ENCODE measurements at places on chromosomes 2 and 18. TPM values are rescaled to one million over a fixed set of nuclear protein-coding genes. Genes with fewer than 3 reads are reported as not detected.

DNA sequence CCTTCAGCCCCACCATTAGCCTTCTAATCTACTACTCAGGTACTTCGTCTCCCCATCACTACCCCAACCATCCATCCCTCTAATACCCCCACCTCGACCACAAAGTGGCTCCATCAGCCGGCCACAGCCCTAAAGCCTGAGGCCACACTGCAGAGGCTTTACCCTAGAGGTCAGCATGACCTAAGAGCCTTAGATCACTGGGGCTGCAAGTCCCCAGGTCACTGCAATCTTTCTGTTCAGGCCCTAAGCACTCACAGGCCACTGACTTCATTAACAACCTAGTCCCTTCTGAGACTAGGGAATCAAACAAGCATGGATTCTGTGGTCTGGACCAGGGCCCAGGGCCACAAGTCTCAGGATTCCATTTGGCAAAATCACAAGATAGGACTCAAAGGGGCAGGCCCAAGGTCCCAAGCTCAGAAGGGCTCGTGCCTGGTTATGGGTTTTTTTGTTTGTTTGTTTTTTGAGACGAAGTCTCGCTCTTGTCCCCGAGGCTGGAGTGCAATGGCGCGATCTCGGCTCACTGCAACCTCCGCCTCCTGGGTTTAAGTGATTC, 37.0 kb upstream of the PKDCC start:
- H3K36me3 ChIP-seq: no peaks in the 10 kb centered on the region
- no peaks in the 10 kb centered on the region for H3K27me3 ChIP-seq
- no peak for DNase-seq
- no peak overlapping the region for H3K27ac ChIP-seq

DNA sequence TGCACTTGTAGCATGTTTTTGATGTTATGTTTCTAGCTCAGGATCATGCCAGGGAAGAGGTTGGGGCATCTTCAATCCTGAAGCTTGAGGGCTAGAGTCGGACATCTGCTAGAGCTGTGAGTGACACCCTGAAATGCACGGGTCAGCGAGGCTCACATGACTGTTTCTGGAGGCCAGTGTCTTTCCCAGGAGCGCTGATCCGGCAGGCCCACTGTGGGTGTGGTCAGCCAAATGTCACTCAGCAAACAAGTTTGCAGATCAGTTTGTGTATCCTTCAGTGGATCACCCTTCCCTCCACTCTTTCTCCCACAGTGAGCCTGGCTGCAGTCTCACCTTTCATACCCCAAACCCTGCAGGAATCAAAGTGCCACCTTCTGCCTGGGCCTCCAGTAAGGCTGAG, 23.0 kb upstream of the ARHGEF4 start:
- no peaks in the 10 kb centered on the region for H3K27me3 ChIP-seq
- H3K4me3 ChIP-seq: no peak overlapping the region
- H3K27ac ChIP-seq: no peak overlapping the region
- H3K36me3 ChIP-seq: no peaks in the 10 kb centered on the region
- DNase-seq: no peak
- no peaks in the 10 kb centered on the region for H3K4me1 ChIP-seq

DNA sequence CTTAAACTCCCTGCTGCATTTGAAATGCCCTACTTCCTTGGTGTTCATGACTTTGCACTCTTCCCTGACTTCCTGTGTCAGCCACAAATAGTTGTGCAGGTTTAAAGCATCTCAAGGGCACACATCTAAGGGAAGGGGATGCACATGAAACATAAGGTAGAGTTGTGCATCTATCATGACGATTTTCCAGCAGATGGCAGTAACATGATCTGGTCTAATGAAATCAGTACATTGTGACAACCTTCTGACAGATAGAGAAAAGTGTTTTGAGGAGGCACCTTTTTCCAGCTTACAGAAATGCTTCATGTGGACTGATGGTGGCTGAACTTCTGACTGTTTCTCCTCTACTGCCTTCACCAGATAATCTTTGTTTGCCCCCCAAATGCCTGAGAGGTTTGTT, 238.9 kb downstream of the XIRP2 start:
- H3K4me3 ChIP-seq: no peak overlapping the region
- no peak overlapping the region for H3K27ac ChIP-seq
- no peaks in the 10 kb centered on the region for H3K36me3 ChIP-seq
- DNase-seq: no peak
- H3K27me3 ChIP-seq: no peaks in the 10 kb centered on the region

- no peaks in the 10 kb centered on the region for H3K36me3 ChIP-seq
- no peak for DNase-seq
- no peak overlapping the region for H3K4me3 ChIP-seq
- no peaks in the 10 kb centered on the region for H3K4me1 ChIP-seq
Measured at GRCh38 chr2:39156107-39156506, 35.3 kb upstream of the SOS1 start.

- H3K27me3 ChIP-seq: no peaks in the 10 kb centered on the region
- no peak overlapping the region for H3K4me3 ChIP-seq
- H3K4me1 ChIP-seq: no peaks in the 10 kb centered on the region
- H3K36me3 ChIP-seq: no peaks in the 10 kb centered on the region
- no peak for DNase-seq
Measured at GRCh38 chr2:2933426-2933825, 444.2 kb downstream of the EIPR1 start.

The PDE1A gene
- total RNA-seq: not detected

The ALPG gene
- not detected for total RNA-seq

The CHRND gene
- not detected for total RNA-seq

- H3K27me3 ChIP-seq: no peaks in the 10 kb centered on the region
- H3K4me3 ChIP-seq: no peak overlapping the region
- H3K4me1 ChIP-seq: no peaks in the 10 kb centered on the region
- DNase-seq: no peak
- H3K36me3 ChIP-seq: no peaks in the 10 kb centered on the region
Measured at GRCh38 chr2:84160453-84160852, 298.6 kb downstream of the SUCLG1 start.

DNA sequence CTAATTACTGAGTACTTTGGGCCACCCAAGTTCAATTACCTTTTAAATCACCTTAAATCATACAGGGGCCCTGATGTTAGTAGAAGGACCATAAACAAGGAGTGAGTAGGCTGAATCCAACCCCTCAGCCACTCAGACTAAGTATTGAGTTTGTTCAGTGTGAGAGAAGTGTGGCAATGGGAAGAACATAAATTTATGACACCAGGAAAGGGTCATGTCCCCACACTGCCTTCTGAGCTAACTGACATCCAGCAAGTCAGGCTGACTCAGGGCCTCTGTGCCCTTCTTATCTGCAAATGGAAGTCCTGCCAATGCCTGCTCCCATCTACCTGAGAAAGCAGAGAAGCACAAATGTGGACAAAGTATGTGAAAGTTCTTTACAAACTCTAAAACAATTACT, 12.9 kb downstream of the PLEKHM3 start:
- H3K4me1 ChIP-seq: no peaks in the 10 kb centered on the region
- H3K27ac ChIP-seq: no peak overlapping the region
- no peak for DNase-seq
- H3K36me3 ChIP-seq: no peaks in the 10 kb centered on the region

The DLGAP1 gene
- total RNA-seq: not detected

The ID2 gene
- 165 TPM for total RNA-seq

DNA sequence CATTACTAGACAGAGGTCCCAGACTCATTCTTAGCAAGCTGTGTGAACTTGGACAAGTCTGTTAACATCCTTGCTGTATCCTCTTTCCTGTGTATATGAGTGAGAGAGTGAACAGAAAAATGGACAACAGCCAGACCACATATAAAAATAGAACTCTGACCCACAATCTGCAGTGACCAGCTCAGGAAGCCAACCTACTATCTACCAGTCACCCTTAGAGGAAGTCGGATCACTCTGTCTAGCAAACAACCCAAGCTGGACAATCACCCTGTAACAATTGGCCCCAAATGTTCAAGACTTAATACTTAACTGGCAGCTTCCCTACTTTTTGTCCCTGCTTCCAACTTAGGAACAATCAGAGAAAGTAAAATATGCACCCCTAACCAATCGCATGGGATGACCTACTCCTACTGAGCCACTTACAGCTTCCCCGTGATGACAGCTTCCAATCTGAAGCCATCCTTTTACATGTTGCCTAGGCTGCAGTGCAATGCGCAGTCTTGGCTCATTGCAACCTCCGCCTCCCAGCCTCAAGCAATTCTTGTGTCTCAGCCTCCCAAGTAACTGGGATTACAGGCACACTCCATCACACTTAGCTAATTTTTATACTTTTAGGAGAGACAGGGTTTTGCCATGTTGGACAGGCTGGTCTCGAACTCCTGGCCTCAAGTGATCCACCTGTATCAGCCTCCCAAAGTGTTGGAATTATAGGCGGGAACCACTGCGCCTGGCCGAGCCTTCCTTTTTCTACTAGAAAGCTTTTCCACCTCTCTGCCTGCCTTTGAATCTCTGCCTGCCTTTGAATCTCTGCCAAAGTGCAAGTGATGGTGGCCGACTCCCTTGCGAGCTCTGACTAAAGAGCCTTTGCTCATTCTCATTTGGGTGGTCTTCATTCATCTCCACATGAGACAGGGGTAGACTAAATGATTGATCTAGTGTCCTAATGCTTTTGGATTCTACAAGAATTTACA, 158.3 kb upstream of the NDUFV2 start:
- no peaks in the 10 kb centered on the region for H3K27me3 ChIP-seq
- no peak for DNase-seq
- H3K4me1 ChIP-seq: no peaks in the 10 kb centered on the region
- H3K36me3 ChIP-seq: no peaks in the 10 kb centered on the region

GRCh38 chr2:173151671-173152401, 76.2 kb downstream of the MAP3K20 start:
- H3K4me1 ChIP-seq: no peaks in the 10 kb centered on the region
- no peak overlapping the region for H3K4me3 ChIP-seq
- no peak overlapping the region for H3K27ac ChIP-seq
- DNase-seq: no peak
- no peaks in the 10 kb centered on the region for H3K36me3 ChIP-seq
- H3K27me3 ChIP-seq: no peaks in the 10 kb centered on the region

GRCh38 chr18:8634508-8634907, 25.3 kb downstream of the RAB12 start:
- no peak overlapping the region for H3K4me3 ChIP-seq
- no peak for DNase-seq
- H3K27ac ChIP-seq: no peak overlapping the region
- peaks cover 21% of the 10 kb centered on the region for H3K36me3 ChIP-seq
- H3K4me1 ChIP-seq: no peaks in the 10 kb centered on the region

The RGPD4 gene
- total RNA-seq: 0.72 TPM

GRCh38 chr2:160221391-160222276, 21.6 kb upstream of the ITGB6 start:
- no peaks in the 10 kb centered on the region for H3K4me1 ChIP-seq
- DNase-seq: no peak
- no peak overlapping the region for H3K4me3 ChIP-seq
- H3K27ac ChIP-seq: no peak overlapping the region
- H3K27me3 ChIP-seq: no peaks in the 10 kb centered on the region
- no peaks in the 10 kb centered on the region for H3K36me3 ChIP-seq

- no peaks in the 10 kb centered on the region for H3K4me1 ChIP-seq
- no peak for DNase-seq
- H3K27ac ChIP-seq: no peak overlapping the region
- H3K4me3 ChIP-seq: no peak overlapping the region
Measured at GRCh38 chr2:14015113-14015630, 617.3 kb upstream of the LRATD1 start.

The CTAGE1 gene
- not detected for total RNA-seq

DNA sequence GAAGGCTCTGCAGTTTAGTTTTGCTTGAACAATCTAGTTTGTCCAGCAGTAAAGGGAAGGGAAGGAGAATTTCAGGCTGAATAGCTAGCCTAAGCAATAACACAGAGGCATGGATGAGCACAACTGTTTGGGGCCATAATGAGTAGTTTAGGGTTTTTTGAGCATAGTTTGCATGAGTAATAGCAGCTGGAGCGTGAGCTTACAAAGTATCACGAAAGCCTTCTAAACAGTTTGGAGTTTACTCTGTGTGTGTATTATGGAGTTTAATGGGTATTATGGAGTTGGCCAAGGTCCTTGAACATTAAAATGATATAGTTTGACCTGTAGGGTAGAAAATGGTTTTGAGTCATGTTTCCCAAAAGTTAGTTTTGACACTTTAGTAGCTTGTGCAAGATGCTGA, 782.3 kb downstream of the ERBB4 start:
- no peaks in the 10 kb centered on the region for H3K36me3 ChIP-seq
- no peak for DNase-seq
- no peaks in the 10 kb centered on the region for H3K4me1 ChIP-seq
- H3K27me3 ChIP-seq: no peaks in the 10 kb centered on the region
- H3K4me3 ChIP-seq: no peak overlapping the region
- no peak overlapping the region for H3K27ac ChIP-seq

- H3K27ac ChIP-seq: no peak overlapping the region
- DNase-seq: no peak
Measured at GRCh38 chr18:28175150-28175929, 1.6 kb downstream of the CDH2 start.

The EIF5B gene
- total RNA-seq: 82.8 TPM

GRCh38 chr2:151228847-151229512, 32.7 kb downstream of the RBM43 start:
- H3K4me1 ChIP-seq: no peaks in the 10 kb centered on the region
- H3K27me3 ChIP-seq: peaks cover 3% of the 10 kb centered on the region
- no peak overlapping the region for H3K4me3 ChIP-seq
- H3K27ac ChIP-seq: no peak overlapping the region

- no peaks in the 10 kb centered on the region for H3K27me3 ChIP-seq
- no peaks in the 10 kb centered on the region for H3K36me3 ChIP-seq
- H3K4me3 ChIP-seq: no peak overlapping the region
- no peak overlapping the region for H3K27ac ChIP-seq
Measured at GRCh38 chr2:16395601-16396000, 270.0 kb downstream of the CYRIA start.

DNA sequence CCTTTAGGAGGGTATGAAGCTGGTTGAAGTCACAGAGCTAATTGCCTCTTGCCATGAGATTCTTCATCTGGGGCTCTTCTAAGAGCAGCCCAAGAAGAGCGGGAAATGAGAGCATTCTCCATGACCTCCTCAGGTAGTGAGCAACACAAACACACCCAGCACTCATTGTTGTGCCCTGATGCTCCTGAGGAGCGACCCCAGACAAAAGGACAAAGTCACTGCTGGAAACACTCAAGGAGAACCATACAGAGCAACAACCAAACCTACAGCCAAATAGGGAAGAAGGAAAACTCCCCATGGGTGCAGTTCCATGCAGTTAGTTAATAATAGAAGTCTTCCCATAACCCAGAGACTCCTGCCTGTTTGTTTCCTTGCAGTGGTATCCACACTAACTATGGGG, 426.0 kb upstream of the CRIM1 start:
- no peak overlapping the region for H3K27ac ChIP-seq
- no peaks in the 10 kb centered on the region for H3K36me3 ChIP-seq
- no peak for DNase-seq
- no peaks in the 10 kb centered on the region for H3K27me3 ChIP-seq

DNA sequence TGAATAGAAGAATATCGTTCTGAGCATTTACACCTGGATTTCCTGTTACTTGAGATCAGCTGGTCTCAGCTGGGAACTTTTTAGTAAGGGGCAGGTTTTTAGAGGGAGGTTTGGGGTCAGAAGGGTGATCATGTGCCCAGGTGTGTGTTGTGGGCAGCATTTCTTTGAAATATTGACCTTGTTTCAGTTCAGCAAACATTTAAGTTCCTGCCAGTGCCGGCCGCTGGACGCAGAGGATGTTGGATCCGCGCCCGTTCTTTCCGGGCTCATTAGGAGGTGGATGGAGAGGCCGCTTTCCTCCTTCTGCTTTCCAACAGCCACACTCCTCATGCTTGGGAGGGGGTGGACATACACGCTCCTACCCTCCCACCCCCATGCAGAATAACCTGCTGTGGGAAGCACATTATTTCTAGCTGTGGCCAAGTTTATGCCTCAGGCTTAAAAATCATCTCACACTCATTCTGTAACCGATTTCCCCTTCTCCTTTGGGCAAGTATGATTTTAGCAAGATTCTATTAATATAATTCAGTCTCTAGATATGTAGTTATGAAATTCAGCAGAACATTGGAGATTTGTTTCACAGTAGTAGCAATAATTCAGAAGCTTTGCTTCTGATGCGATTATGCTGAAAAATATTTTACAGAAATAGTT, 131.4 kb downstream of the ZNF236 start:
- H3K4me3 ChIP-seq: no peak overlapping the region
- DNase-seq: no peak
- no peaks in the 10 kb centered on the region for H3K27me3 ChIP-seq
